CD4-positive, CD25-positive, alpha-beta regulatory T cell (primary cell): ENCODE measurements at places on chromosomes 5 and 9. TPM values are rescaled to one million over a fixed set of nuclear protein-coding genes. Genes with fewer than 3 reads are reported as not detected.

DNA sequence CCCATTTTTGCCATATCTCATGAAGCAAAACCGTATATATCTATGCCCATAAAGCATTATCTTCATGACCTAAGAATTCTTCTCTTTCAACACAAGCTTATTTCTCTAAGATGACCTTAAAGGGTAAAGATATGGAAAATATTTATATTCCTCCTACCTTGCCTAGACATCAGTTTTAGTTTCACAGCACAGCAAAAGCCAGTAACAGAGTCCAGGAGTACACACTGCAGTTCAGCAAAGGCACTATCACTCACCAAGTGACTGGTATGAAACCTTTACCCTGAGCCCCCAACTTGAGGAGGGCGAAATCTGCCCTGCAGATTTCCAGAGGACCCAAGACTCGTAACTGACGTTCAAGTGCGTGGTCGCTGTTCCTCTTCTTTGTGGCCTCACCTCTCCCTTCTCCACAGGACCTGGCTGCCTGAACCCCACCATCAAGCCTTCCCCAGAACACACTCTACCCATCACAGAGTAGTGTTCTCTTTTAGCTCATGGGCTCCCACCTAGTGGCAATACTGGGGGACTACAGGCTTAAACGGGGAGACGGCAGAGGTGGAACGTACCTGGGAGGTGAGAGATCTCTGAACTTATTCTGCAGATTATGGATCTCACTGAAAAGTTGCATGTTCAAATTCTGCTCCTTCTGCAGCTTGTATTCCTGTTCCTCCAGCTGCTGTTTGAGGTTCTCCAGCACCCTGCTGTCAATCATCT lies 141.0 kb downstream of the CDK5RAP2 start:
- no peak for DNase-seq

GRCh38 chr5:73640861-73641320 lies 14.9 kb downstream of the ARHGEF28 start:
- no peak for DNase-seq

- DNase-seq: no peak
These were observed 26.0 kb downstream of the SKP2 start for GRCh38 chr5:36177715-36178523.

DNA sequence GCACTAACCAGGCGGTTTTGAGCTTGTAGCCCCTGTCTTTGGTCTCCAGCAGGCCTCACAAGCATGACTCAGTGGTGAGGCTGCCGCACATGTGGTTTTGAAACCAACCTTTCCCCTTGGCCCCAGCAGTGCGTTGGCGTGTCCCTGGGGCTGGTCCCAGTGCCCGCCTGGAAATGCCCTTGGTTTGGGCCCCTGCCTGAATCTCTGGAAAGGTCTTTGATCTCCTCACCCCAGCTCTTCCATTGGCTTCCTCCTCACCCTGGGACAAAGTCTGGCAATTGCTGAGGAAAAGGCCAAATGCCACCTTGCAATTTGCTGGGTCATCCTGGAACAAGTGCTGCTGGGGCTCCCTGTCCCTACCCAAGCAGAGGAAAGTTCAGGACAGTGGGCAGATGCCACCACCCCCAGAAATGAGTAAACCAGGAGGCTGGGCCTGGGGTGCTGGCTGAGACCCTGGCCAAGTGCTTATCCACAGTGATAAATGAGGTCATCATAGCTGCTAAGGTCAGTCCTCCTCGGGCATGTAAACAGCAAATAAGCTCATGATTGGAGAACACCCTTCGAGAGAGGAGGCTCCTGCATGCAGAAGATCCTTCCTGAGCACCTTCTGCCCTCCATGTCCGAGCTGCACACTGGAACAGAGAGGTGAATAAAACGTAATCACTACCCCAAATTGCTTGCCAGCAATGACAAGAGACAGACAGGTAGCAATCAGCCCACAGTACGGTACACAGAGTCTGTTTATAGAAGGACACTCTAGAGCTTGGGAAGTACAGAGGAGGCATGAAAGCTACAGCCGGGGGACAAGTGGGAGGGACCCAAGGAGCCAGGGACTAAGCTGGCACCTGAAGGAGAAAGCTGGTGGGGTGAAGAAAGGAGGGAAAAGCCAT lies 98.9 kb upstream of the CPEB4 start:
- no peak for DNase-seq

DNA sequence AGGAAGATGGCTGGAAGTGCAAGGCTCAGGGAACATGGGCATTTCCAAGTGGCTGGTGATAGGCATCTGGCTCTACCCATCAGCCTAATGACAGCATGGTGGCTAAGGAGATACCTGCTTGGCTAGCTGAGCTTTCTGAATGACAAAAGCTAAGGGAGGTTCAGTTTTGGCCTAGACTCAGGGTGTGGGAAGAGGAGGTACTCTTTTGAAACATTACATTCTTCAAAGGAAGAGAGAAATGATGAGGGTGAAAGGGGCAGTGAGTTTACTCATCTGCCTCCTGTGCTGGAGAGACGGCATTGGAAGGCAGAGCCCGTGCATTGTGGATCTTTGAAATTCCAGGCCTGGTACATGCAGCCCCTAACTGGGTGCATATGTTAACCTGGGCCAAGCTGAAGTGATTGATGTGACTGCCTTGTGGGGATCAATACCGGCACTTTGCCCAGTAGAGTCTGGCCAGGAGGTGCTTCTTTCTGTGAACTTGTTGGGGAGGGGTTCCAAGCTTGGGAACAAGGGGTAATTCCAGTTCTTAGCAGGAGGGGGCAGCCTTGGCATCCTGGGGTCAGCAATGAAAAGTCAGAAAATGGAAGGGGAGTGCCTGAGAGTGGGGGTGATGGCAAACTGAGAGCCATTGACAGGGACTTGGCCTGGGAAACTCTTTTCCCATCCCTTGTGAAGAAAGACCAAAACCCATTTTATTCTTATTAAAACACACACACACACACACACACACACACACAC lies 108.6 kb downstream of the ACER2 start:
- peak; percentile 7 for DNase-seq

GRCh38 chr9:16202221-16202620 lies 649.4 kb downstream of the CCDC171 start:
- no peak for DNase-seq

- no peak for DNase-seq
These were observed 48.5 kb upstream of the MSX2 start for GRCh38 chr5:174675916-174676315.

- no peak for DNase-seq
These were observed 7.7 kb upstream of the NKX2-5 start for GRCh38 chr5:173242675-173243121.

DNA sequence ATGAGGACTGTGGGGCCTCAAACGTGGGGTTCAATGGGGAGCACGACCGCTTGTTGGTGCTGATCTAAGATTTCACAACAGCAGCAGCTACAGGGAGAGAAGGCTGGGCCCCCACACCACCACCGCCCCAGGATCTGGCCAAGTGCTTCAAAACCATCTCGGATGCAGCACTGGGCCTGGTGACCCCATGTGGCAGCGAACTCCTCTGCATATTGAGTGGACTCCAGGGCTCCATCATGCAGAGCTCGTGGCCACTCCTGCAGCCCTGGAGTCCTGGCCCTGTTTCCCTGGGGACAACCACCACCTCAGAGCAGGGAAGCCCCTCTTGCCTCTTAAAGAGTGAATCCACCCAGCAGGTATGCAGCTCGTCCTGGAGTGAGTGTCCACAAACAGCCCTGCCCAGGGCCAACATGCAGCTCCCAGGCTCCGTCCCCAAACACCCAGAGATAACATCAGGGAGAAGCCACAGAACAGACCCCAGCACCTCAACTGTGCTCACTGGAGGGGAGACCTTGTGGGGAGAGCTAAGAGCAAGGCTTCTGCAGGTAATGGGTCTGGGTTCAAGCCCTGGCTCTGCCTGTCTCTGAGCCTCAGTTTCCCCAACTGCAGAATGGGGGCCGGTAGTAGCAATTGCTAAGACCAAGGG lies 103.1 kb upstream of the SARDH start:
- no peak for DNase-seq

IL7R gene
- total RNA-seq: 394 TPM

MACIR gene
- total RNA-seq: 2.7 TPM
